ENCODE measurements at places on chromosomes 12 and 14.

DNA sequence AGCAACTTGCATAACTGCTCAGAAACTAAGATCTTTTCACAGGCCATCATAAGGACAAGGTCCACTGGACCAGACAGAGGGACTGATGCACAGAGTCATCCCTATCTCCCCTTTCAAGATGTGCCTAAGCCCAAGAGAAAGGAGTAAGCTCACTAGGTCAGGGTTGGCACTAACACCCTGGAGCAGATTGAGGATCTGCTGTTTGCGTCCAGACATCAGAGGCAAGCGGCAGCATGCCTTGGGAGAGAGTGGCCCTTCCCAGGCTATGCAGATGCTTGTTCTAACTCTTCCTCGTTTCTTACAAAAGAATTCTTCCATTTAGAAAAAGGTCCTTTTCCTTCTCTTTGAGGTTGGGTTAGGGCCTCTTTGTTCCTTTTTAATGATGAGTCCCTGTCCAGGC, 187.2 kb downstream of the KCNA5 start:
- no peak for DNase-seq

DNA sequence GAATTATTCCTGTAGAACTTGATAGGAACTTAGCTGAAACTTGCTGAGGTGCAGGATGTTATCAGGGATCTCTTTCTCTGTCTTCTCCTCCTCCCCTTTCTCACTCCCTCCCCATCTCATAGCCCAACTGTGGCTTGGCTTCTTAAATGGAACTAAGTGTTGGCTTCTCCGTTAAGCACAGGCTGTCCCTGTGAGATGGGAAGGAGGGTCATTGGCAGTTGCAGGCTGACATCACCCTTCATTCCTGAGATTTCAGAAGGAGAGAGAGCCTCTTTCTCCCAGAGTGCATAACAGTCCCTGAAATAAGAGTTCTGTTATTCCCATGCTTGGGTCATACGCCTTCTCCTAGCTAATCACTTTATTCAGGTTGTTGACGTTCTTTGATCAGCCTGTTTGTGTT, 162.0 kb downstream of the UNC79 start:
- no peak for DNase-seq

- DNase-seq = no peak
These were observed 492 bp upstream of the BTBD6 start for GRCh38 chr14:105247715-105248367.

DNA sequence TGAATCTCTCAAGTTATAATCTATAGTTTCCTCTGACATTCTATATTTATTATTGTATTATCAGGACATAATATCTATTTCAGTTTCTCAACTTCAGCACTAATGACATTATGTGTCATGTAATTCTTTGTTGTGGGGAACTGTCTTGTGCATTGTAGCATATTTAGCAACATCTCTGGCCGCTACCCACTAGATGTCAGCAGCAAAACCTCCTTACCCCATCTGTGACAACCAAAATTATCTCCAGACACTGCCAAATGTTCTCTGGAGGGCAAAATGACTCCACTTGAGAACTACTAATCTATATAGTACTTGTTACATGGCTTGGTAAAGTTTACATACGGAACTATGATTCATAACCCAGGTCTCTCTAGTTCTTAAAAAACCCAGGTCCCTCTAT, 110.2 kb downstream of the RASSF9 start:
- DNase-seq = no peak

DNA sequence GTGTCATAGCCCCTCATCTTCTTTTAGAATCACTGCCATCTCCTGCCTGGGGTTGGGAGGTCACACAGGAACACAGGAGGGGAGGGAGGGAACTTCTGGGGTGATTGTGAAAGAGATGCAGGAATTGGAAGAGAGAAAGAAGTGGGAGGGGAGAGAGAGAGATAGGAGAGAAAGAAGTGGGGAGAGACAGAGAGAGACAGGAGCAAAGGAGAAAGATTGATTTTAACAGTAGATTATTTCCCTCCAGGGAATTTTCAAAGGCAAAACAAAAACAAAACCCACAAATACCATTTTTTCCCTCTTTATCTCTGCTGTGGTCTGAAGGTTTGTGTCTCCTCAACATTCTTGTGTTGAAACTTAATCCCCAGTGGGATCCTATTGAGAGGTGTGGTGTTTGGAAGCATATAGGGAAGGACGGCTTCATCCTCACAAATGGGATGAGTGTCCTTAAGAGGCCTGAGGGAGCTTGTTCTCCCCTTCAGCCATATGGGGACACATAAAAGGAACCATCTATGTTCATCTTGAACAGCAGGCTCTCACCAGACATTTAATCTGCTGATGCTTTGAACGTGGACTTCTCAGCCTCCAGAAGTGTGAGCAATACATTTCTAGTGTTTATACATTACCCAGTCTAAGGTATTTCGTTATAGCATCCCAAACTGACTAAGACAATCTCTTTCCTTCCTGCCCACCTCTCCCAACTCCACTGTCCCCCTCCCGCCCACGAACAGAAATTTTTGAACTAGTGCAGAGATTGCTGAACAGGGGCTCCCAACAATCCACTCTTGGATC, 134.9 kb upstream of the MAX start:
- no peak for DNase-seq

Data from activated gamma-delta T cell treated with Interleukin-2 at 50 U/mL for 16 hours (primary cell).